ENCODE measurements at places on chromosomes 3 and 15.
A peak's percentile ranks its signal among the peaks of the same experiment; 100 is the strongest.

DNA sequence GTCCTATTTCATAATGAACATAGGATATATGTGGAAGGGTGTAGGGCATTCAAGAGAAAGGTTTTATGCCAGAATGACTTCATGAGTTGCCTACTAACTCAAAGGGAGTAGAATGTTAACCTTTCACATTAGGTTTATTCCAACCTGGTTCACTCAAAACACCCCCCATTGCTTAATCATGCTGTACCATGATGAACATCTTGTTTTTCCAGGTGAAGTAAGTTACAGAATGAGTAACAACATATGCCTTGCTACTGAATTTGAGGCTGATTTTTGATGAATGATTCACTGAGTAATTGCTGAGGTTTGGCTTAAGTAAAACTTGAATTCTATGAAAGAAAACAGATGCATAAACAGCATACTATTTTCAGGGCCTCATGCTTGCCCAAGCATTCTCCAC is 5.9 kb upstream of the CLDN16 start:
- no peak for DNase-seq

DNA sequence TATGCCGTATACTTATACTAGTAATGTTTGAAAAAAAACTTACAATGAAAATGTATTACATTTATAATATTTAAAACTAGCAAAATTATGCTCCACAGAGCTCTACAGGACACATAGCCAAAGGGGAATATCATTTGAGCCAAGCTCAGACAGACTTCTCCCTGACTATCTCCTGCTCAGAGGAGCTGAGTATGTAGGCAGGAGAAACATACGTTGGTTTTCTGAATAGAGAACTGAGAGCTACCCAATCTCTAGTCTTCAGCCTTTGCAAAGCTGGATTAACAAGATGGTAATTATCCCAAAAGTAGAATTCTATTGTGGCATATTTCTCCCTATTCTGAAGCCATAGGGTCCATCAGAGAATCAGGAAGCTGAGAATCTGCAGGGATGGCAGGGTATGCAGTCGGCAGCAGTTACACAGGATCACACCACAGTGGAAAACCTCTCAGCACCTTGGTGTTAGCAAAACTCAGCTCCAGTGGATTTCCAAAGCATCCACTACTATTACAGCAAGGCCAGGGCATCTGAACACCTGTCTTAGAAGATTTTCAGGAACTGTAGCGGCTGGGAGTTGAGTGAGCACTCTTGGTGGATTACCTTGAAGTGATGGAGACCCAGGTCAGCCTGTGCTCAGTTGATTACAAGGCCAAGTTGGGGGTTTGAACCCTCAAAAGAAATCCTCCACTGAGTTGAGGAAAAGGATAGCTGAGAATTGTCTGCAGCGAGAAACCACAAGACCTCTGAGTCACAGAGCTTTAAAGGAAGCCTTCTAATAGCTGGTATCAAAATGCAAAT is 30.1 kb downstream of the GPR15 start:
- no peak for DNase-seq

DNA sequence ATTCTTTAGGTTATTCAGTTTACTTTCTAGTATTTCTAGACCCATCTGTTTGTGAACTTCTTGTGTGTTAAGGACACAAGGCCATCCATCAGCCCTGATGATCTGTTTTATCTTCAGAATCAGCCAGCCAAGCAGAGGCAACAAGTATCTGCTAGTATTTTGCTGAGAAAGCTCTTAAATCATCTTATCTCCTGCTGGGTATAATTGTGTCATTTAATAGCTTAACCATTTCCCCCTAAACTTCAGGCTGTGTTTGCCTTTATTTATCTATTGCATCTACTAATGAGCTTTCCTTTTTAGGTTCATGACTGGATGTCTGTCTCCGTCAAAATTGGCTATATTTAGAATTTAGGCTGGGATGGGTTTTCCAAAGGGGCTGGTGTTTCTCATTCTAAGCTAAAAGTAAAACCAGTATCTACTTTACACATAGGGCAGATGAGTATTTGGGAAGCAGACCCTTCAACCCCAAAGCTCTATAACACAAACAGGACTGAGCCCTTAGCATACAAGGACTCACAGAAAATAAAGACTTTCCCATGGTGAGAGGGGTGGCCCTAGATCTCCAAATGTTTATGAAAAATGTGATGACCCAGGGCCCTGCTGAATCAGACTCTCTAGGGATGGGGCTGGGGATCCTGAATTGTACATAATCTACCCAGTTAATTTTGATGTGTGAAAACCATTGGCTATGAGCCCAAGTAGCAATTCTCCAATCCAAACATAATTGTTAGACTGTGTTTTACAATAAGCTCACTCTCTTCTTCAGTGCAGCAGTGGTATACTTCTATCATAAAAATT is 65.3 kb upstream of the PSMD6 start:
- no peak for DNase-seq

DNA sequence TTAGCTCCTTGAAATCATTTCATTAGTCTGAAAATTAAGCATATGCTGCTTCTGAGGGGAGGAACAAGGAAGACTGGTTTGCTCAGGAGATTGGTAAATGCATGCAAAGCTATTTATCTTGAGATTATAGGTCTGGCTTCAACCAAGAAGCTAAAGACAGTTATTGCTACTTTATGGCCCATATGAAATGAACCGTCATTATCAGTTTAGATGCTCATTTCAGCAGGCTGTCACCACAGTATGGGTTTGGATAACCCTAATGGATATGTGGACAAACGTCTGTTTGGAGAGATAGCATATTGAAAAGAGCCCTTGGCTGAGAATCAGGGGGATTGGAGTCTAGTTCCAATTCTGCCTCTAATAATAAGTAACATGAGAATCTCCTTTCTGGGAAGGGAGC is 922.6 kb downstream of the TUSC7 start:
- DNase-seq = no peak

- no peak for DNase-seq
Measured at GRCh38 chr3:58386626-58387365, 46.8 kb downstream of the PDHB start.

- DNase-seq = no peak
Measured at GRCh38 chr3:134608771-134609435, 41.9 kb downstream of the KY start.

GRCh38 chr15:39058351-39059131 is 493.9 kb upstream of the RASGRP1 start:
- no peak for DNase-seq

DNA sequence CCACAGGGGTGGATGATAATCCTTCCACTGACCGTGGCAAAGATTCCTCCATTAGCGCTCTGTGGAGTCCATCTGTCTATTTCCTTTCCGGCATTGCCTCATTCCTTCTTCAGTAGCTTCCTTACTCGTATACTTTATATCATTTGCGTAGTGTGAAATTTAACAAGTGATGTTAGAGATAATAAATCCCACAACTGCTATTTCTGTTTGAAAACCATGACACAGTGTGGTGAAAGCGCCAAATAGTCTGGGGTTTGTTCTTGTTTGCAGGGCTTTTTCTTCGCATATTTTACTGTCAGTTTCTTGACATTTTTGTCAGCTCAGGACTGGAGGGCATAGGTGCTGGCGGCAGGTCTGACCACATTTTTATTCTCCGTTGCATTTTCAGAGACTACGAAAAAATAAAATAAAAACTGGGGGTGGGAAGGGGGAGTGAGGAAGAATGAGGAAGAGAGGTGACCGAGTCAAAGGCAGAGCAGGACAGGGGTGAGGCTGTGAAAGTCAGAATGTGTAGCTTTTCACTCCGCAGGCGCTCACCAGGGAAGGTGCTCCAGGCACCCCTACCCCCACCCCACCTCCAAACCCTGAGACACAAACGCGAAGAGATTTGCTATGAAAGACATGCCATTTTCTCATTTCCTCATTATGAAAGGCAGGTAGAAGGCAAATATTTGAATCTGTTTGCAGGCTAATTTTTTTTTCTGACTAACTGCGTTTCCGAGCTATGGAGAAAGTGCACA is 965.0 kb downstream of the MCTP2 start:
- DNase-seq = no peak

DNA sequence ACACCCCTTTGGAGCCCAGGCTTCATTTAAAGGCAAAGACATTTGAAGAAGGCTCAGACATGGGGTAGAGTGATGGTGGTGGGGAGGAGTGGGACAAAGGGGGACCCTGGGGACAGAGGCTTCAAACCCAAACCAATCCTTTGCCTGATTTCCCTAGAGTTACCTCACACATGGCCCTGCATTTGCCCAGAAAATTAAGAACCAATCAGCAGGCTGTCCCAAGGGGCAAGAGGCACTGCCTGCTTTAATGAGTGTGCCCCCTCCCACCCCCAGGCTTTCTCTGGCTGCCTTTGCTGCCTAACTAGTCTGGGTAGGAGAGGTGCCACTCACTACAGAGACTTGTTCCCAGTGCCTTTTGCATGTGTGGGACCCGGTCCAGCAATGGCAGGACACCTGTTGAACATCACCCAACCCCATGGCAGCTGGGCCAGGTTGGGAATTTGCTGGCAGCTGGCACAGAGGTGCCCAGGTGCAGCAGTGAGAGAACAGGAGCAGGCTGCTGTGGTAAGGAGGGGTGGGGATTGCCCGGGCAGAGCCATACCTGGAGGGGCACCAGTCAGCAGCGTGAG is 38.4 kb downstream of the CCDC33 start:
- DNase-seq = no peak

GRCh38 chr3:161640181-161640580 is 143.6 kb downstream of the OTOL1 start:
- DNase-seq = no peak

GRCh38 chr3:51988286-51989146 is 5.2 kb downstream of the ACY1 start:
- no peak for DNase-seq

DNA sequence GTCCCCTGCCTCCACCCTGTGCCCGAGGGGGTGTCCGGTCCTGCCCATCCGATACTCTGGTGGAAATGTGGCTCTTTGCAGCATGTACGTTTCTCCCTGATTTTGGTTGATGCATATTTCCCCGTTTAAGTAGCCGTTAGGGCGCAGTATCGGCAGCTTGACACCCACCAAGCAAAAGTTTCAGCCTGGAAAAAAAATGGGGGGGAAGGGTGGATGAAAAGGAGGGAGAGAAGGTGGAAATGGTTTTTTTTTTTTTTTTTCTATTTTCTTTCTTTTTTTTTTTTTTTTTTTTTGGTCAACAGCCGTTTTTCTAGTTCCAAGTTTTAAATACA is 1.3 kb downstream of the RAP2B start:
- DNase-seq = no peak

- DNase-seq = no peak
Measured at GRCh38 chr3:27767000-27767399, 44.9 kb upstream of the EOMES start.

- DNase-seq = no peak
Measured at GRCh38 chr3:5096336-5097008, 25.6 kb upstream of the ARL8B start.

DNA sequence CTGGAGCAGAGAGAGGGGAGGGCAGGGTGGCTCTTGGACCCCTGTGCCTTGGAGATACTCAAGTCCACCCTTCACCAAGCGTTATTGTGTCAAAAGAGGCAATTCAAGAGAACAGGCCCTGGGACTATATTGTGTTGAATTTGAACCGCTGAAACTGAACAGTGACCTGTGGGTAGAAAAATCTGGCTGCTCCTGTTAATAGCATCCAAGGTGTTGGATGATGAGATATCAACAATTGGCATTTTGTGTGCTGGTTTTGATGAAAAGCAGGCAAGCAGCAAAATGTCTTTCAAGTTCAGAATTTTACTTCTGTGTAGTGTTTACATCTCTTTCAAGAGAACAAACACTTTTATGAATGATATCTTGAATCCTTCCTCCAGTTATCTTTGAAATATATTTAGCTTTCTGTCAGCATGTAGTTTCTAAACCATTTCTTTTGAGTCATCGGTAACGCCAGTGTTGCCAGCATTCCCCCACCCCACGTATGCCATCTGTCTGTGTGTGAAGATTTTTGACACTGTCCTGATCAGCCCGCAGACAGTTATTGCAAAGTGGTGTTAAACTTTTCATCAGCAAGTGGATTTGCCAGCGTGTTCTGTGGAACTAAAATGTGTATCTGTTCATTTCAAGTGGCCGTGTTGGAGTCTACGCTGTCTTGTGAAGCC is 34.8 kb downstream of the PDHB start:
- no peak for DNase-seq

- DNase-seq = no peak
Measured at GRCh38 chr3:138833899-138834595, 681 bp downstream of the PIK3CB start.

DNA sequence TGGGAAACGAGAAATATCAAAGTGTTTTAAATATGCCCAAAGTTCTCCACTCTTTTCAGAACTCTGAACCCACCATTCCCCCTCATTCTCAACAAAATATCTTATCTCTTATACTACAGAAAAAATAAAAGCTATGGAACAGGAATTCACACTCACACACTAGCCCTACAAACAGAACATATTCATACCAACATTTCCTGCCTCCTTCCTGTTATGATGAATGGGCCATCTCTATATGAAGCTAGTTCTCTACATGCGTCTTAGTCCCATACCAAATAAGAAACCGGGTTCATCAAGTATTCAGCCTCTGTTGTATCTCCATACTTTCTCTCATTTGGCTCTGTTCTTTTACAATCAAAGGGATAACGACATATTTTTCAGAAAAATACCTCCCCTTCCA is 72.6 kb downstream of the PLSCR2 start:
- DNase-seq = no peak

- no peak for DNase-seq
Measured at GRCh38 chr3:69712269-69712668, 27.0 kb upstream of the MITF start.

- DNase-seq = no peak
Measured at GRCh38 chr3:188349933-188350332, 196.0 kb downstream of the LPP start.

DNA sequence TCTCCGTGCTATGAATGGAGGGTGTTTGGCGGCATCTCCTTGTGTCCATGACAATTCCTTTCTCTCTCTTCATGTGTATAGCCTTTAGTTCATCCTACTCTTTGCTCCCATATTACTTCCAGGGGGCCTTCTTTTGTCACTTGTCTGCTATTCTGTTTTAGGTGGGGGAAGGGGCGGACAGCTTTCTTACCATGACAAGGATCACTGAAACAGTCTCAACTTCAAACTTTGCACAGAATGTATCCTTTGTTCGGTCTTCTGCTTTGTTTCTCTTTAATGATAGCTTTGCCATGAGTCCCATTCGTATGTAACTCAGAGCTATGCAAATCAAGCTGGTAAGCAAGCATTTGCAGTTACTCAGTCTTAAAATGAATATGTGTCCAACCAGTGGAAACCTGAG is 294.2 kb downstream of the TIGIT start:
- no peak for DNase-seq

DNA sequence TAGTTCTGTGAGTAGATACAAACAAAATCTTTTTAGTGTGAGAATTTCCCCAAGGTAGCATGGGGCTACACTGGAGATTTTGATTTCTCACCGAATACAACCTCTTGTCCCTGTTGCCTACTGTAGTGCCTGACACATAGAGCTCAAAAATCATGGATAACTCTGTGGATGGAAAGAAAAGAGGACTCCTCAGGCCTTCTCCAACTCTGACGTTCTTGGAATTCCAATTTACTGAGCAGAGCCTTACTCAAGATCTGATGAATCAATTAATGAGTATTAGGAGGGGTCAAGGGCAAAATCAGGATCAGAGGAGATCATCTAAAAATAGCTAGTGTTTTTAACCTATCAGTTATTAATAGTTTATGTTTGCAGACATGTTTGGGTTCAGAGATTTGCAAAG is 46.7 kb upstream of the PYDC2 start:
- DNase-seq = no peak

- no peak for DNase-seq
Measured at GRCh38 chr15:73866881-73867410, 6.4 kb upstream of the TBC1D21 start.

- DNase-seq = no peak
Measured at GRCh38 chr3:107837895-107838612, 252.8 kb downstream of the CD47 start.

- DNase-seq = peak; percentile 77
Measured at GRCh38 chr3:115187149-115187757, 40.2 kb upstream of the ZBTB20 start.

- DNase-seq = no peak
Measured at GRCh38 chr15:67242708-67243111, 11.8 kb downstream of the AAGAB start.
